ENCODE measurements at places on chromosomes 6 and 20.
A peak's percentile ranks its signal among the peaks of the same experiment; 100 is the strongest.

GRCh38 chr6:136079701-136080565, 170.2 kb downstream of the MTFR2 start:
- no peak for DNase-seq

- DNase-seq, result peak; percentile 14
Observed at GRCh38 chr6:12111363-12111670, 99.2 kb downstream of the HIVEP1 start.

DNA sequence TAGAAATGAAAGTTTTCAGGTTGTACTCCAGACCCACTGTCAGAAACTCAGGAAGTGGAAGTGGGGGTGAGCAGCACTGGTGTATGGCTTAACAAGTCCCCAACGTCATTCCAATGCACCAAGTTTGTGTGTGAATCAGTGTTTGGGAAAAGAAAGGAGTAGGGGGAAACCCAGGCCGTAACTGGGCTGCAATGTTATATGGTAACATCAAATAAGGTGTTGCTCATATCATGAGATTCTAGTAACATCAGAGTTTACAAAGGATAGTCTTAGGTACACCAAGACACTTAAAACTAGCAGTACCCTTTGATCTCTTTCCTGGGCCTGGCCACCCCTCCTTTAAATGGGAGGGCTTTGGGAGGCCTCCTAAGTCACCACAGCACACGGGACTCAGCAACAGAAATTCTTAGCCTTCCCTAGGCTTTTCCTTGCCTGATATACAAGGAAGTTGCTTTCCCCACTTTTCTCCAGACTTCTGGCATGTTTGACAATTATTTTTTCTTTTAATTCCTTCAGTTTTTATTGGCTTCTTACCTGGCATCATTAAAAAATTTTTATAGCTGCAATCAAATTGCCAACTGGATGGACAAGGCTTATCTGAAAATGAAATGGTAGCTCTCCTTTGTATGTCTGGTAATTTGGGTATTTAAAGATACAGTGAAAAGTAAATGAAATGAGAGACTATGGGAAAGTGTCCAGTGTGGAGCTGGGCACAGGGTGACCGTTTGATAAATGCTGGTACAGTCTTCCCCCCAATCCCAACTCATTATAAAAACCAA, 15.1 kb downstream of the E2F3 start:
- peak; percentile 5 for DNase-seq

- no peak for DNase-seq
Observed at GRCh38 chr6:56914798-56915658, 39.9 kb upstream of the BEND6 start.

GRCh38 chr6:37524025-37524969, 24.6 kb upstream of the CCDC167 start:
- DNase-seq, result no peak

GRCh38 chr6:81450180-81450579, 302.3 kb downstream of the TENT5A start:
- no peak for DNase-seq

GRCh38 chr6:6516666-6517458, 71.7 kb upstream of the LY86 start:
- DNase-seq, result no peak

GRCh38 chr6:96837081-96837971, at the start of gene GPR63:
Gene GPR63 (minus strand): TSS chr6:96837477. CDS start chr6:96799731, 37,746 bp downstream.
- peak; percentile 87 for DNase-seq

DNA sequence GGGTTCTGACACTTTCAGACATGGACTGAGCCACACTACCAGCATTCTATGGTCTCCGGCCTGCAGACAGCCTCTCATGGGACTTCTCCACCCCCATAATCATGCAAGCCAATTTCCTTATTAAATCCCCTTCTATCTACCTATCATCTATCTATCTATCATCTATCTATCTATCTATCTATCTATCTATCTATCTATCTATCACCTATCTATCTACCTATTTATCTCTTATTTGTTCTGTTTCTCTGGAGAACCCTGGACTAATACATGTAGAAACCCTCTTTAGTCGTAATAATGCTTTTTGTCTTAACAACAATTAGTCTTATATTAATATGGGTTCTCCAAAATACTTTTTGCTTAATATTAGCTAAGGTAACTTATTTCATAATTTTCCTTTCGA, 174.1 kb upstream of the PRSS16 start:
- DNase-seq, result no peak

GRCh38 chr6:2738373-2738979, 12.2 kb downstream of the MYLK4 start:
- DNase-seq, result peak; percentile 53

DNA sequence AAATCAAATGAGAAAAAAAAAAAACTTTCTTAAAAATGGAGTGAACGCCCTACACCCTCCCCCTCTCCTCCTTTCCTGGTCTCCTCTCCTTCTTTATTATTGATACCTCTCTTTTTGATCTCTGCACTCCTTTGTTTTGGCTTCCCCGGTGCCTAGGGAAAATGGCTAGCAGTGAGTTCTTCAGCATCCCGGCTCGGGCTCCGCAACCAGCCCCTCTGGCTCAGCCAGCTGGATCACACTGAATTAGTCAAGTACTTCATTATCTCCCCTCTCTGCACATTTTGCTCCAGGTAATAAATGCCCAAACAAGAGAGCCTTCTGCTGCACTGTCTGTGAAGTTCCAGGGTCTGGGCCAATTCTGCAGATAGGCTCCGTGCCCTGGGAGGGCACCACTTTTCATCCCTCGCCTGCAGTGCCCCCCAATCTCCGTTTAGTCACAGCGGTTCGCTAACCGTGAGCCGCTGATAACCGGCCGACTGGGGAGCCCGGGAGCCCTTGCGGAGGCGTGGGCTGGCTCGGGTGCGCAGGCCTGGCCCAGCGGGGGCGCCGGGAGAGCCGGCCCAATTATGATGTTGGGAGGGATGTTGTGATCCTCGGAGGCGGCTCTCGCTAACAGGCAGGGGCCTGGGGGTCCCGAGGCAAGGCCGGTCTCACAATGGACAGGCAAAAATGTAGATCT, 301.9 kb downstream of the TFAP2A start:
- no peak for DNase-seq

DNA sequence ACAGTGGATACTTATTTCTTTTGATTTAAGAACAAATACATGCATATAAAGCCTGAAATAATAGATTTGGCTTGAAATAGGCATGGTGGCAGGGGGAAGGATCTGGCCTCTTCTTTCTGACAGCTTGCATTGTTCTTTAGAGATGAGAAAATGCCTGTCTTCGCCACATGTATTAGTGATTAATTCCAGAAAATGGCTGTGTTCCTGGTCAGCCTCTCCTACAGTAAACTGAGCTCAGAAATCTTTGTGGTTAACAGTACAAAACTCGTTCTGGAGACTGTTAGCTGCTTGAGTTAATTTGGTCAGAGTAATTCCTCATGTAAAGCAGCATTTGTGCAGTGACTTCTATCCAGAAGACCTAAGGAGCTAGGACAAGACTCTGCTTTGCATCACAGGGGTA, 151.5 kb downstream of the EYA4 start:
- no peak for DNase-seq

GRCh38 chr20:41468994-41469600, 102.5 kb upstream of the EMILIN3 start:
- no peak for DNase-seq

- no peak for DNase-seq
Observed at GRCh38 chr6:87935196-87935595, 112.4 kb upstream of the SPACA1 start.

DNA sequence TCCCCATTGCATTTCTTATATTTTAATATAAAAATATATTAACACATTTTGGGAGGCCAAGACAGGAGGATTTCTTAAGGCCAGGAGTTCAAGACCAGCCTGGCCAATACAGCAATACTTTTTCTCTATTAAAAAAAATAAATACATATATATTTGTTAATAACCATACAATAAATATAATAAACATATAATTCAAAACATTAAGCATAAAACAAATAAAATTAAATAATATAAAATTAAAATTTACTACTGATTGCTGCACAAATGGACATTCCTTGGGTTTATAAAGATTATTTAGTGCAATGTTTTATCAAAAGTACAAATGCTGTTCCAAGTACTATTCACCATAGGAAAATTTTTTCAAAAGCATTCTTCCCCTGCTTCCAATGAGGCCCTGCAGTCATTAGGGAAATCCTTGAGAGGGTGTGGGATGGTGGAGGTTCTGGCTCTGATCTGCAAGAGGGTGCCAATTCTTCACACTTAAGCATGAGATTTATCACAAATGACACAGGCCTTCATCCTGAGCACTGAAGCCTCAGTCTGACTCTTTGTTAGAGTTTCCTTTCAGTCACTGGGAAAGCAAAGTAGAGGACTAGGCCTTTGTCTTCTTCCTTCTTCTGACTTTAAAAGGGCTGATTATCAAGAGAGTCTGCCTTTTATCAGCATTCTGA, 596.7 kb downstream of the EPM2A start:
- no peak for DNase-seq

DNA sequence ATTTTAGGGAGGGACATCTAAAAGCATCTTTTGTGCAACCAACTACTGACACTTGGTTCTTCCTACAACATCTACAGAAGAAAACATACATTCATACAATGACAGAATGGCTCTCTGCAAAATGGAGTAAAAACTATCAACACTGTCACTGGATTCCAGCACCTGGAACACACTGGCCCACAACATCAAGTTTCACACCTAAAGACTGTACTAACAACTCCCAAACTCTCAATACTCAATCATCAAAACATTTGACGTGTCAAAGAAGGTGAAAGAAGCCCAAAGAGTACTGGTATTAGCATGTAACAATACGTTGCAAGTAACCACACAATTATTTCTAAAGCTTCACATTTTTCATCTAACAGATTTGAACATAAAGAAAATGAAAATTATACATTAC, 2.1 kb downstream of the CPNE1 start:
- DNase-seq, result no peak

GRCh38 chr6:143744551-143745165, 66.9 kb downstream of the PHACTR2 start:
- DNase-seq, result peak; percentile 16

DNA sequence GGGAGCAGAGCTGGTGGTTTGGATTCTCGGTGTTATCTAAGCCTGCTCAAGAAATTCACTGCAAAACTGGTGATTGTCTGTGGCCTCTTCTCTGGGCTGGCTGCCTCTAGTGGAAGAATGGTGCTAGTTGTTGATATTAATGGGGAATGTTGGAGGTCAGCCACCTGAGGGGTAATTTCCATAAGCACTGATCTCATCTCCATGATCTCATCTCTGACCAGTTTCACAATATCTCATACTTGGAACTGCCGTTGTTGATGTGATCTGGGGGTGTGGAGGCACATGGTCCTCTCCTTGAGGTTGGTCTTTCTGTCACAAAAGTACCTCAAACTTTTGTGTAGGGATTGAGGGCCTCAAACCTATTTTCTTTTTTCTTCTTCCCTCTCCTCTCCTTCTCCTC, 102.6 kb downstream of the CD109 start:
- DNase-seq, result peak; percentile 86

DNA sequence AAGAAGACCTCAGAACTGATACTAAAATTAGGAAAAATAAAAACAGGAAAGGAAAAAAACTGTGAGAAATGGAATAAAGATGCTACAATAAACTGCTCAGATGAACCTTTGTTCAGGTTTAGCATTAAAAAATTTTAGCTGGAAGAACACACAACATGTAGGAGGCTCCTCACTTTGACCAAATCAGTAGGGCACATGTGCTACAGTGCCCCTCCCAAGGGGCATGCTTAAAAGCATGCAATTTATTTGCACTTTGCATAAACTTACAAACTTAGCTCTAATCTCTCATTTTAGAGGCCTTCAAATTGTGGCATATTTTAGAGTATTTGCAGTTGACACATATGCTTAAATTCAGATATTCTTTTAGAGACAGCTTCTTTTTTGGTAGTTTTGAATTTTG, 570.2 kb downstream of the UTRN start:
- no peak for DNase-seq

- peak; percentile 10 for DNase-seq
Observed at GRCh38 chr6:1577896-1578745, 31.6 kb upstream of the FOXC1 start.

DNA sequence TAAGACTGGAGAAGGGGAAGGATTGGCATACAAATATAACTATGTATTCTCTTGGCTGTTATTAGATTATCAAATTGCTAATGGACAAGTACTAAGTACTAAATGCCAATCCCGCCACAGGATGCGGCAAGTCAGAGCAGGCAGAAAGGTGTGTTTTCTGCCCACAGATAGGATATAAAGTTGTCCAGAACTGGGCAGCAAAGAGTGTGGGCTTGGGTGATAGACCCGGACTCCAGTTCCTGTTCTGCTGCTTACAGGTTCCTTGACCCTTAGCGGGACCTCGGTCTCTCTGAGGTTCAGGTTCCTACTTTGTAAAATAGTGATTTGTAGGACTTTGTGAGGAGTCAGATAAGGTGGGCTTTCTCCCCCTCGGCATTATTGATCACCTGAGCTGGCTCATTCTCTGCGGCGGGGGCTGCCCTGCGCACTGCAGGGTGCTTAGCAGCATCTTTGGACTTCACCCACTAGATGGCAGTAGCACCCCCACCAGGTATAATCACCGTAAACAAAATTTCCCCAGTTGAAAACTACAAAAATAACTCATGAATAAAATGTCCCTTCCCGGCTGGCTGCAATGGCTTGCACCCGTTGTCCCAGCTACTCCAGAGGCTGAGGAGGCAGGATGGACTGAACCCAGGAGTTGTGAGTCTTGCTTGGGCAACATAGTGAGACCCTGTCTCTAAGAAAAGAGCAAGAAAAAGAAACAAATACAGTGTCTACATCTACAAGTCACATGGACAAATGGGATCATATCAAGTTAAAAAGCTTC, 193.1 kb downstream of the DOK5 start:
- peak; percentile 35 for DNase-seq

DNA sequence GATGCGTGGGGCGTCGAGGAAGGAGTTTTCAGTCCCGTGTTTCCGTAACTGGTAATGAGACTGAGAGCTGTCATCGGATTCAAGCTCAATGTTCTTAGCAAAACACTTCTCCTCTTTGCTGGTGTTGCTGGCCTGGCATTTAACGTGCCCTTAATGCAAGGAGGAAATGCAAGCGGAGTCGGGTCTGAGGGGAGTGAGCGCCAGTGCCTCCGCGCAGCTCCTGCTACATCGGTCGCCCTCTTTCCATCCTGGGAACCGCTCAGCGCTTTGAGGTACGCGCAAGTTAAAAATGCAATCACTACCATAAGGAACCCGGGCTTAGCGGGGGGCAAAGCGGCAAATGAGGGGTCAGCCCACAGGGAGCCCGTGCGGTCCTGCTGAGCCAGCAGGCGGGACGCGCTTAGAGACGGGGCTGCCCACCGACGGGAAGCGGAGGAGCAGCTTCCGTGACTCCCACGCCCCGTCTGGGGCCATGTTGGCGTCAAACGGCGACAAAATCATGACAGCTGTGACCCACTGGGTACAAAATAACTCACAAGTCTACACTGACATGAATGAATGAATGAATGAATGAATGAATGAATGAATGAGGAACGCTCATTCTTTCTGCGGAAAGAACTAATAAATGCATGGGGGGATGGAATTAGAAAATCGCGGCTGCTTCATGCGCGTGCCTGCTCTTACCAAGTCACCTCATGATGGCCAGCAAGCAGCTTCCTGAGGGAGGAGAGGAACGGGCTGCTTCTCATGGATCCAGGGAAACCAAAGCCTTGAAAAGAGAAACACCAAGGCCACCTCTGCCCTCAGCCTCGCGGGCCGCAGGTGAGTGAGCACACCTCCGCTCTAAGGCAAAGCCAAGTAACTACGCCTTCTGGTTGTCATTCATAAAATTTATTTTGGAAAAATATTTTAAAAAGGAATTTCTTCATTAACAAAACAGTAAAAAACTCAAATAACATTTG, 9.3 kb downstream of the DLL1 start:
- no peak for DNase-seq

Data from kidney tubule cell (primary cell).